ENCODE measurements at places on chromosomes 2 and 18.

GRCh38 chr18:58539659-58540380 lies 89.1 kb downstream of the ALPK2 start:
- peaks cover 2% of the 10 kb centered on the region for H3K36me3 ChIP-seq
- peaks cover 31% of the 10 kb centered on the region for H3K4me1 ChIP-seq
- H3K27ac ChIP-seq: no peak overlapping the region
- DNase-seq: no peak

DNA sequence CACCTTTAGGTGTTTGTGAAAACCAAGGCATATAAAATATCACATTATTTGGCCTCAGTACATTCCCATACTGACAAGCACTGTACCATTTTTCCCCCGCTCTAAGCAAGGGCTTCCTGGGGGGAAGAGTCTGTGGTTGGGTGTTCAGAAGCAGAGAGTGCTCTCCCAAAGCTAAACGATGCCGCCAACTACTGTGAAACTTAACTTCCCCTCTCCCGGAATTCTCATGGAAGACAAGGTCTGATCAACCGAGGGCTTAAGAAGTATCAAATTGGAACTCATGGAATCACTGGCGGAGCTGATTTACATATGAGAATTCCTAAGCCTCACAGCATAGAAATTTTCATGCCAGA lies 433 bp upstream of the MFF start:
- H3K27me3 ChIP-seq: peaks cover 3% of the 10 kb centered on the region
- H3K36me3 ChIP-seq: peaks cover 4% of the 10 kb centered on the region
- H3K27ac ChIP-seq: peak overlapping the region; percentile 83
- peak overlapping the region; percentile 97 for H3K4me3 ChIP-seq
- H3K4me1 ChIP-seq: peaks cover 32% of the 10 kb centered on the region
- DNase-seq: no peak

GRCh38 chr2:172089005-172089504 lies 3.7 kb downstream of the DLX1 start:
- H3K27ac ChIP-seq: no peak overlapping the region
- peaks cover 98% of the 10 kb centered on the region for H3K27me3 ChIP-seq
- H3K4me1 ChIP-seq: peaks cover 42% of the 10 kb centered on the region
- H3K4me3 ChIP-seq: no peak overlapping the region
- H3K36me3 ChIP-seq: peaks cover 2% of the 10 kb centered on the region
- DNase-seq: no peak

- no peaks in the 10 kb centered on the region for H3K4me1 ChIP-seq
- no peaks in the 10 kb centered on the region for H3K36me3 ChIP-seq
- H3K27me3 ChIP-seq: peaks cover 5% of the 10 kb centered on the region
- no peak overlapping the region for H3K4me3 ChIP-seq
Measured at GRCh38 chr2:33680644-33681363, 81.7 kb upstream of the FAM98A start.

DNA sequence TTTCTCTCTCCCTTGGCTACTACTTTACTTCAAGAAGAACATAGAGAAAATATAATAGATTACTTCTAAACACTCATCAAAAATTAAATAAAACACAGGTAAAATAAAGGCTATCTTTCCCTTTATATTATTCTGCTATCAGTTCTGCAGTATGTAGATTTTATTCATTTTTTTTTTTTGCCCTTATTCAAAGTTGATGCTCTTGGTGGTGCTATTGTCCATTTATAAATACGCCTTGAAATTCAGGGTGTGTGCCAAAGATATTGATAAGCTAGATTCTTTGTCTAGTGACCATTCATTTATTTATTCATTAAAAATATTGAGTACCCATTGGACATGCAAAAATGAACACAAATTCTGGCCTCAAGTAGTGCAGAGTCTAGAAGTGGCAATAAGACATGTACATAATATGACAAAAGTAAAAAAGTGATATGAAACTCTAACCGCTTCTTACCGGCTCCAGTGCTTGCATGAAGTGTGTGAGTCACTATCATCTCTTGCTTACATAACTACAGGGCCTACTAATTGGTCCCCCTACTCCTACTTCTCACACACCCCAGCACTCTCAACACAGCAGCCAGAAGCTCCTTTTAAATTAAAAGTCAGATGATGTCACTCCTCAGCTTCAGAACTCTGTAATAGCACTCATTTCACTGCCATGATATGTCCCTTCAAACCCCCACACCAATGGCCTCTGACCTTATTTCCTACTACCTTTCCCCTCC lies 208.3 kb upstream of the FANCL start:
- H3K36me3 ChIP-seq: no peaks in the 10 kb centered on the region
- no peak overlapping the region for H3K4me3 ChIP-seq
- no peak overlapping the region for H3K27ac ChIP-seq
- H3K27me3 ChIP-seq: peaks cover 14% of the 10 kb centered on the region

- H3K36me3 ChIP-seq: no peaks in the 10 kb centered on the region
- no peak overlapping the region for H3K4me3 ChIP-seq
Measured at GRCh38 chr18:79608069-79608468, 71.5 kb upstream of the CTDP1 start.

- no peak overlapping the region for H3K4me3 ChIP-seq
- H3K4me1 ChIP-seq: peaks cover 22% of the 10 kb centered on the region
- no peak for DNase-seq
Measured at GRCh38 chr2:8380566-8380965, 301.3 kb upstream of the ID2 start.

- no peak overlapping the region for H3K4me3 ChIP-seq
- H3K36me3 ChIP-seq: no peaks in the 10 kb centered on the region
- H3K27me3 ChIP-seq: peaks cover 10% of the 10 kb centered on the region
- no peaks in the 10 kb centered on the region for H3K4me1 ChIP-seq
Measured at GRCh38 chr18:48310353-48310752, 98.8 kb downstream of the ZBTB7C start.

DNA sequence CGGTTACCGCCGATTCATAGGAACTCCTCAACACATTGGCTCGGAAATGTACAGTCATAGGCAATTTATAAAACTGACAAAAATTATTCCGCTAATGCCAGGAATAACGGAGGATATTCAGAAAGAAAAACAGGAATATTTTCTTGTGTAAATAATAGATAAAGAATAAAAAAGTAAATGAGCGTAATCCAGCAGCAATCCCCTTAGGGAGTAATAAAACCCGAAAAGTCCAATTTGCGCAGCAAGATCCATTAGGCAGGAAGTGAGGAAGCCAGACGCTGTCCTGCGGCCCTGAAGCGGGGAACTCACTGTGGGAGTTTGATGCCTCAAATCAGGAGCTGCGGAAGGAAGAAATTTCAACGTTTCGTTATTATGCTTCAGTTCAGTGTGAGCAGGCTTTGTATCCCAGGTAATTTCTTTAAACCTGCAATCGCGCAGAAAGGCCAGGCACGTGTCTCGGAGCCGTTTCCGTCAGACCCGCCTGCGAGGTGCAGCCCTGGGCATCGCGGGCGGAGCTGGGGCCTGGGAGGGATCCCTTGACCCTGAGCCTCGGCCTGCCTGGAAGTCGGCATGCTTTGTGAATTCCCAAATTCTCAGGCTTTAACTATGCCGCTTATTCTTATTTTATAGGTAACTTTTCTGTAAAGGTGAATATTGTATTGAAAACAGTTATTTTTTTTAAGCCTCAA lies 180.9 kb upstream of the ALKAL2 start:
- H3K27me3 ChIP-seq: peaks cover 33% of the 10 kb centered on the region
- H3K27ac ChIP-seq: no peak overlapping the region
- peaks cover 1% of the 10 kb centered on the region for H3K4me1 ChIP-seq
- DNase-seq: no peak

DNA sequence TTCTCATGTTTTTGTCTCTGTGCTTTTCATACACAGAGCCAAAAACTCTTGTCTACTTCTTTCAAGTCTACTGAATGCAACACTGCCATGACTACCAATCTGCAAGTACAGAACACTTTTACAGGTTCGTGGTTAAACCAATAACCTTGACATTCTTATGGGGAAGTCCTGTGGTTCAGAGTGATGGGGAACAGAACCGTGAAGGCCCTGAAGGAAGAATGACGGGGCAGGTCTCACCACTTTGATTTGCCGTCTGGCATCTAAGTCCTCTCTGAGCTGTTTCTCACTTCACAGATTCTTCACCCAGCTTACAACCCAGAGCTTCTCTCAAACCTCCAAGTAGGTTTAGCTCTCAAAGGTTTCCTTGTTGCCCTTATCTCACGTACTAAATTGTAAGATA lies 117.5 kb upstream of the SNTG2 start:
- no peak overlapping the region for H3K4me3 ChIP-seq
- no peak overlapping the region for H3K27ac ChIP-seq
- H3K36me3 ChIP-seq: no peaks in the 10 kb centered on the region
- H3K4me1 ChIP-seq: peaks cover 7% of the 10 kb centered on the region
- no peak for DNase-seq

GRCh38 chr2:239767021-239767905 lies 257.9 kb downstream of the NDUFA10 start:
- DNase-seq: no peak
- H3K4me3 ChIP-seq: no peak overlapping the region
- H3K36me3 ChIP-seq: no peaks in the 10 kb centered on the region
- H3K27me3 ChIP-seq: no peaks in the 10 kb centered on the region
- no peak overlapping the region for H3K27ac ChIP-seq

DNA sequence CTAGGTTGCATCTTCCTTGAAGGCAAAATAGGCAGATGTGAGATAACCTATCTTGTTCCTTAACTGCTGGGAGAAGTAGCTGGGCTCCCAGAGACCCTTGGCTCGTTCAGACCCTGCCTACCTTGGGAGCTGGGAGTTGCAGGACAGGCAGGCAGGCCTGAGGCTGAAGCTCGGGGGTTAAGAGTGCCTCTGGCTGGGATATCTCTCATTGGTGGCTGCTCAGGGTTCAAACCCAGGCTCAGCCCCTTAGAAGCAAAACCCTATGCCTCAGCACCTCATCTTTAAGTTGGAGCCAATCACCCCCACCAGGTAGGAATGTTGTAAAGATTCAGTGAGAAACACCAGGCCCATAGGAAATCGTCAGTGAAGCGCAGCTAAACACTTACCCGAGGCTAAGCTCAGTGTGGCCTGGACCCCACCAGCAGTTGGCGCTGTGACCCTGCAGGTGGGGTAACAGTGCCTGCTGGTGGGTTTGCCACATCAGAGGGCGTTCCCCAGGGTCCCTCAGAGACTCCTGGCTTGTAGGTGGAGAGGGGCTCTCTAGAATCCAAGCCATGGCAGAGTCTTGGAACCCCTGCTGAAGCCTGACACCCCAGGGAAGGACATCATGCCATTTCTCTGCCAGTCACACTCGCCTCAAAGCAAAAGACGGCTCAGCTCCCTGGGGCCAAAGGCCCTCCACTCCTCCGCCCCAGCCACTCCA lies 54.6 kb upstream of the GPR17 start:
- no peaks in the 10 kb centered on the region for H3K27me3 ChIP-seq
- peak; percentile 82 for DNase-seq
- peak overlapping the region; percentile 58 for H3K27ac ChIP-seq
- no peaks in the 10 kb centered on the region for H3K36me3 ChIP-seq

DNA sequence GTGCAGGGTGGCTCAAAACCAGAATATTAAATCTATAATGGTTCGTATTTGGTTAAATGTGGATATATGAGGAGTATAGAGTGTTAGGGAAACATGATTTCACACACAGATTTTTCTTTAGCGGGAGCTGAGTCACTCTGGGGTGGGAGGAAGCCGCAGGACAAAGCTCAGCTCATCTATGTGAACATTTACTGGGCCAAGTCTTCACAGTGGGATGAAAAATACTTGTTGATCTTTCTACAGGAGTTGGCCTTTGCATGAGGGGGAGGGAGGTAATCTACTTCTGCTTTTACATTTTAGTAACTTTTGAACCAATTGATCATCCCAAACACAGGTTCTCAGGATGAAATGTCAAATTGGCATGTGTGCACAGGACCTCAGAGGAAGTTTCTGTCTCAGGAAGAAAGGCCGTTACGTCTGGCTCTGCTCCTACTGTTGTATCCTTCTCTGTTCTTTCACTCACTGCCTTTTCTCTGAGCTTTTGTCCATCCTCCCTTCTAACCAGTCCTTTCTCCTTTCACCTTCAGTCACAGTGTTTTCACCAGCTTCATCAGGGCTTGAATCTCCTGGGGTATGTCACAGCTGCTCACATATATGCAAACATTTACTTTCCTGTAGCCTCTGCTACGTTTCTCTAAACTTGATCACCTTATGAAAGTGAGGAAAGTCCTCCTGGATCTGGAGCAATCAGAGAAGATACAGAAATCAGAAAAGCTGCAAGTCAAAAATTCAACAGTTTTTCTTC lies 943.3 kb upstream of the FANCL start:
- no peak overlapping the region for H3K27ac ChIP-seq
- no peaks in the 10 kb centered on the region for H3K36me3 ChIP-seq
- H3K4me1 ChIP-seq: peaks cover 2% of the 10 kb centered on the region
- H3K27me3 ChIP-seq: no peaks in the 10 kb centered on the region

GRCh38 chr2:23400703-23401102 lies 15.7 kb downstream of the KLHL29 start:
- no peak overlapping the region for H3K4me3 ChIP-seq
- H3K27ac ChIP-seq: no peak overlapping the region
- peaks cover 12% of the 10 kb centered on the region for H3K4me1 ChIP-seq
